ENCODE measurements at places on chromosomes 16 and 17.
A peak's percentile ranks its signal among the peaks of the same experiment; 100 is the strongest.

GRCh38 chr16:46836534-46837530 is 5.9 kb upstream of the C16orf87 start:
- no peak for DNase-seq

- DNase-seq: no peak
Measured at GRCh38 chr17:13410874-13411273, 190.9 kb downstream of the HS3ST3A1 start.

GRCh38 chr16:8346294-8346693 is 244.0 kb downstream of the TMEM114 start:
- no peak for DNase-seq

- DNase-seq: no peak
Measured at GRCh38 chr16:81442220-81442915, 2.2 kb upstream of the CMIP start.

- DNase-seq: no peak
Measured at GRCh38 chr17:64212122-64212521, 50.9 kb downstream of the TEX2 start.

GRCh38 chr17:73228748-73229236 is 32.9 kb downstream of the CPSF4L start:
- DNase-seq: peak; percentile 43
